Inflammatory macrophage (primary cell): ENCODE measurements at places on chromosomes 5 and 9.

DNA sequence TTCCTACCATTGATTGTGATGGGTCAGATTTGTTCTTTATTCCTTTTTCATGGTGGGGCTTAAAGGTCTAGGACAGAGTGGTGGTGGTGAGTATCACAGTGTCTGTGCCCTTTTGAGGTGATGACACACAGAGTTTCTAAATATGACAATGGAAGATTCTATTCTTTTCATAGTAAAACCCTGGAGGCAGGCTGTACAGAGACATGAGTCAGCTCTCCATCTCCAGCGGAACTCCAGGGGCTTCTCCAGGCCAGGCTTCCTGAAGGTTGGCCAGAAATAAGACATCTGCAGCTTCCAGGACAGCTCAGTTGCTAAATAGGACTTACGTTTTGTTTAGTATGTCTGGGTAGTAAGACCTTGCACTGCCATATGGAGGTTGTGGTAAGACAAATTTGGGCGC, 229.5 kb downstream of the CD180 start:
- no peak for DNase-seq

GRCh38 chr9:117268847-117269446, 145.9 kb downstream of the ASTN2 start:
- no peak for DNase-seq

GRCh38 chr5:40037713-40038112, 612.9 kb upstream of the DAB2 start:
- DNase-seq = no peak

DNA sequence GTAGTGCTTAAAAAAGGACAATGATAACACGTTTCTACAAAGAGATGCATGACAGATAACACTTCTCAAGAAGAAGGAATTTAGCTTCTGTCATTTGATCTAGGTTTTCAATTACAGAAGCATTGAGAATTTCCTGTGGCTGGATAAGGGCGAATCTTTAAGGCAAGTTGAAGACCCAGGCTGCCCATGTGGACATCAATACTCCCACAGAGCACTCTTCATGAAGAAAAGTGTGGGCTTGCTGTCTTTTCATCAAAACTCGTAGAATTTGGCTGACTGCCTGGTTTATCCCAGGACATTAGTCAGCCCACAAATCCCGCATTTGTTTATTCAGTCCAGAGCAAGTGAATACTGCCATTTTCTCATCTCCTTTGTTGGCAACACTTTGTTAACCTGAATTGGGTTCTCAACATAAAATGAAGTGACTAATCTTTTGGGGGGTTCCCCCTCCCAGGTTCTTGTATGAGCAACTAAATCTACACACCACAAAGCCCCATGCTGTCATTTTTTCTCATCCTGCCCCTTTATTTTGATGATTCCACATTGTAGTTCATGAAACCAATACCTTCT, 43.4 kb upstream of the CDKN2B start:
- DNase-seq = no peak

- DNase-seq = peak; percentile 8
Measured at GRCh38 chr9:111657051-111657450, 4.4 kb upstream of the GNG10 start.

DNA sequence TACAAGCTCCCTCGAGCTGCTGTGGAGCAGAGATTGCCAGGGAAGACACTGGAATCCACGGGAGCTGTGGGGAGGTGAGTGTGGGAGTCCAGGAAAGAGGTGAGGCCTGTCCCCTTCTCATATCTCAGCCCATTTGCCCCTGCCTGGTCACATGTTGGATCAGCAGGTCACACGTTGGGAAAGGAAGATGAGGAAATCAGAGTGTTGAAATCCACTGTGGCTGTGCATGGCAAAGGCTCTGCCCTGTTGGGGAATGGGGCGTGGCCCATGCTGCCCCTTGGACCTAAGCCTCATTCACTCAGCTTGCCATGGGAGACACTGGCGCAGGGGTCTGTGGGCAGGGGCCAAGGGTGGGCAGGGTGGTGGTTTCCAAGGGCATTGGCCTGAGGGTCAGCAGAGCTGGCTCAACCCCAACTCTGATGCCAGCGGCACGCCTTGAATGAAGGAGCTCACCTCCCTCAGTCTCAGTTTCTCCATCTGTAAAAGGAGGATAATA, 85.4 kb upstream of the CPEB4 start:
- peak; percentile 97 for DNase-seq
